ENCODE measurements at places on chromosomes 12 and 14.

DNA sequence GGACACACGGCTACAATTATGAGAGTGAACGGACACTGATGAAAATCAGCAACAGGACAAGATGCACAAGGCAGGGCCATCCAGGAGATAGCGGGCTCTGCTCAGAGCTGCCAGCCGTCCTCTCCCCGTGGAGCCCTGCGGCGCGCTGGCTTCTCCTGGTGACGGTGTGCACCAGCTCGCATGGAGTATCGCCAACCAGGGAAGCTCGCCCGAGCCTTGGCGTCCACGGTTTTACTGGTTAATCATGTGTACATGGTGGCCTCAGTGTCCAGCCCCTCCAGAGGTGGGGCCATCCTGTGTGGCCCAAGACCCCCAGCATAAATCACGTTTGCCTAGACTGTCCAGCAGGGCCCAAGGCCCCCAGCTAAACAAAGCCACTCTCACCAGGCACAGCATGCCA, 31.2 kb upstream of the DYNC1H1 start:
- DNase-seq: no peak

DNA sequence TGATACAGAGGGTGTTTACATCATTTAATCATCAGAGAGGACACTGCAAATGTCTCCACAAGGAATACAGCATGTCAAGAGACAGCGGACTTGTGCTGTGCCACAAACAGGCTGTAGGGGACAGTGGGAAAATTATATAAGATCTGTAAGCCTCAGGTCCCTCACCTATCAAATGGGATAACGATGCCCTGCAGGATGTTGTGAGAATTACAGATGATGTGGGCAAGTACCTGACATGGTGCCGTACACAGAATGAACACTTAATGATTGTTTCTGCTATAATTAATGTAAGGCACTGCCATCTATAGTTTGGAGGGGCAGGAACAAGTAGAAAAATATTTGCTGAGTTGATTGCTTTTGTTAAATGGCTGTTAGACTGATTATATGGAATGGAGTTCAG, 81.9 kb upstream of the GTF2A1 start:
- no peak for DNase-seq

- DNase-seq: no peak
Measured at GRCh38 chr12:29242921-29243431, 93.9 kb downstream of the FAR2 start.

DNA sequence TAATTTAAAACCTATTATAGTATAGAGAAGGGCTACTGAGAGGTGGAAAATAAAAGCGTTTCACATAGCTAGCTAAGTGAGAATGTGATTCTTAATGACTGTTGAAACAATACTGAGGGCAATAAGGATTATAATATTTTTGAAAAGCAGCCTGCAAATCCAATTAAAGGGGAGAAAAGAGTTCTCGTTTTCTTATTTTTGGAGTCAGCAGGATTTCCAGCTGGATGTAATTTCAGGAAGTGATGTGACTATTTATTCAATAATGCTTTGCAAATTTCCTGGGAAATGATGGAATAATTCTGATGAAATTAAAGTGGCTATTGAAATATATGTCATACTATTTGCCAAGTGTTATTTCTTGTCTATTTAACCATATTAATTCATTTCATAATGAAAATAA, 279.1 kb downstream of the AEBP2 start:
- DNase-seq: no peak

- no peak for DNase-seq
Measured at GRCh38 chr14:72640911-72641485, 252.9 kb downstream of the DPF3 start.

Measured in stimulated activated CD8-positive, alpha-beta memory T cell treated with anti-CD3 and anti-CD28 coated beads, Interleukin-4, amount 100 ng/mL, for 24 hours (primary cell).